CD8-positive, alpha-beta memory T cell (primary cell): ENCODE measurements at places on chromosomes 1 and 21.

- DNase-seq: no peak
These were observed 94.1 kb upstream of the CASZ1 start for GRCh38 chr1:10890491-10891071.

DNA sequence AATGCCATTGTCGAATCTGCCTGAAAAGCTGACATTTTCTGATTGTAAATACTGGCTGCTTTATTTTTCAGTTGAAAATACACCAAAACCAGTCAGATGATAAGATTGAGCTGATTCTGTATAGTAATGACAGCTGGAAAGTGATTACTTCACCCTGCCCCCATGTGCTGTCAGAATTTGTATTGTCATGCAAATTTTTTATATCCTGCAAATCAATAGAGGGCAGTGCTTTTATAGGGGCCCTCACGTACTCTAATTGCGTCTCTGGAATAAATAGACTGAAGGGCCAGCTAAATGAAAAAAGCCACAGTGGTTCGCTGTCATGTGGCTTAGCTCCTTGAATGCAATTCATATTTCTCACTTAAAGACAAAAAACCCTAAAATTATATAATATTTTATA lies 208.6 kb downstream of the LHX8 start:
- no peak for DNase-seq

DNA sequence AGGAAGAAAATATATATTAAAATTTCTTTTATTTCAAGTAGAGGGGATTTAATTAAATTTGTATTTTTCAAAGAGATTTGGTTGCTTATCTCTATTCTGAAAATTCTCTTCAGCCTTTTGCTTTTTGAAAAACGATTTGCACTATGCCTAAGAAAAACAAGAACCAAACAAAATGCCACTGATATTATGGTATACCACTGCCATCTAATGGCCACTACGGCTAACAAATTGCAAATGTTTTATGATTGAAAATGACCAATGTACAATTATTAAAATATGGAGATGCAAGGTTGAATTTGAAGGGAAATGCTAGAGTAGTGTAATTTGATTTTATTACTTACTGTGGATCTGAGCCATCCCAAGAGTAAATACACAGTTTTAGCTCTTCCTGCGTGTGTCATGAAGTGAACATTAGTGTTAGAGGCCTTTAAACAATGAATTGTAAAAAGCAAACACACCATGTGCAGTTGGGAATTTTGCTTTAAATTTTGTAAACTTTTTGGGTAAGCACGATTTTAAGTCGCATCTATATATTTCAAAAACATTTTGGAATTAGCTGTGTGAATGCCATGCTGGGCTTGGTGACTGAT lies 137.4 kb upstream of the USP25 start:
- DNase-seq: no peak

GRCh38 chr1:88647249-88647645 lies 36.8 kb upstream of the PKN2 start:
- no peak for DNase-seq

GRCh38 chr1:22131875-22132486 lies 10.9 kb downstream of the WNT4 start:
- DNase-seq: peak; percentile 42

DNA sequence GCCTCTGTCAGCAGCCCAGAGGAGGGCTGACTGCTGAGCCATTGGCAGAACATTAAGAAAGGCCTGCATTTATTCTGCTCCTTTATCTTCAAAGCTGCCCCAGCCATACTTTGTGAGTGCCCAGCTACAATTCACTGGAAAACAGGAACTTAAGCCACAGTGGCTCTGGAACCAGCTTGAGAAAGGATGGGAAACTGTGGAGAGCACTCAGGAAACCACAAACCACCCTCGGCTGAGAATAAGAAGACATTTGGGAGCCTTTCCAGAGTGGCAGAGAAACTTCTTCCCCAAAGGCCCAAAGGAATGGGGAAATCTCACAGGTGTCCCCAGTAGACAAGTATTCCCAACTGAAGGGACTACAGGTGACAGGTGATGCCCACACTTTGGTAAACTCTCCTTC lies 1.8 kb downstream of the LAMB3 start:
- no peak for DNase-seq

GRCh38 chr1:192158181-192158580 lies at the start of gene RGS18:
Gene RGS18 (plus strand): TSS chr1:192158462. CDS start chr1:192158638, 176 bp downstream.
- no peak for DNase-seq

GRCh38 chr1:109306832-109307273 lies at the start of gene MYBPHL:
Gene MYBPHL (minus strand): TSS chr1:109307011. CDS start chr1:109306991, 20 bp downstream.
- DNase-seq: no peak

GRCh38 chr1:46301808-46302640 lies 1.4 kb downstream of the LRRC41 start:
- DNase-seq: peak; percentile 18

GRCh38 chr1:42748461-42749410 lies 8.7 kb upstream of the CLDN19 start:
- no peak for DNase-seq

DNA sequence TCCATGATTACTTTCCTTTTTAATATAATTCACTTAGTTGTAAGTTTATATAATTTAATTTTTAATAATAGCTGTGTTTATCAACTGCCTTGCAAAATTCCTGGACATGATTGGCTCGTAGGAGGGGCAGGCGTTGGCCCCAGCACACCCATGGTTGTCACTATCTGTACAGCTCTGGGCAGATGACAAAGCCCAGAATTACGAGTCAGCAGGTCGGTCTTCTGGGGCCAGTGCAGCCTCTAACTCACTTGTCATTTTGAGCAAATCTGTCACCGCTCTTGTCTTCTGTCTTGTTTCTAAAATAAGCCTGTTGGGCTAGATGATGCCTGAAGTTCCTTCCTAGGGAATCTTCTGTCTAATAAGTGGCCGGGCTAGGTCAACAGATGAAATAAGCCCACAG lies 21.4 kb upstream of the LRRC38 start:
- no peak for DNase-seq

- no peak for DNase-seq
These were observed 23.8 kb downstream of the TGFBR3 start for GRCh38 chr1:91862120-91862519.

- no peak for DNase-seq
These were observed 276.4 kb upstream of the PRMT6 start for GRCh38 chr1:106780066-106780465.

GRCh38 chr1:68148631-68149030 lies 83.7 kb downstream of the WLS start:
- no peak for DNase-seq

DNA sequence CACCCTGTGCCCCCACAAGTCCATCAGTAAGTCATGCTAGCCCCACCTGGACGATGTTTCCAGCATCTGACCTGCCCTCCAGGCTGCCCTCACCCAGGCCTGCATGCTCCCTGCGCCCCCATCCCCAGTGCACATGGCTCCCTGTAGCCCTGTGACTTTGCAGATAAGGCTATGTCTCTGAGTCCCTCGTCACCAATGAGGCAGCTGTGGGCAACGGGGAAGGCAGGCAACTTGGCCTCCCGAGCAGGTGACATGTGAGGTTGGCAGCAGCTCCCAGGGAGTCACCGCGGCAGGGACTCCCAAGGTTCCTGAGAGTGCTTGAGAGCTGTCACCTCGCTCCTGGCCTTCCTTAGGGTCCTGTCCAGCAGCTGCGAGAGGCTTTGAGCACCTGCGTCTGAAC lies 32.4 kb upstream of the AGPAT3 start:
- DNase-seq: no peak

GRCh38 chr1:171429137-171429536 lies 56.2 kb upstream of the PRRC2C start:
- DNase-seq: no peak

DNA sequence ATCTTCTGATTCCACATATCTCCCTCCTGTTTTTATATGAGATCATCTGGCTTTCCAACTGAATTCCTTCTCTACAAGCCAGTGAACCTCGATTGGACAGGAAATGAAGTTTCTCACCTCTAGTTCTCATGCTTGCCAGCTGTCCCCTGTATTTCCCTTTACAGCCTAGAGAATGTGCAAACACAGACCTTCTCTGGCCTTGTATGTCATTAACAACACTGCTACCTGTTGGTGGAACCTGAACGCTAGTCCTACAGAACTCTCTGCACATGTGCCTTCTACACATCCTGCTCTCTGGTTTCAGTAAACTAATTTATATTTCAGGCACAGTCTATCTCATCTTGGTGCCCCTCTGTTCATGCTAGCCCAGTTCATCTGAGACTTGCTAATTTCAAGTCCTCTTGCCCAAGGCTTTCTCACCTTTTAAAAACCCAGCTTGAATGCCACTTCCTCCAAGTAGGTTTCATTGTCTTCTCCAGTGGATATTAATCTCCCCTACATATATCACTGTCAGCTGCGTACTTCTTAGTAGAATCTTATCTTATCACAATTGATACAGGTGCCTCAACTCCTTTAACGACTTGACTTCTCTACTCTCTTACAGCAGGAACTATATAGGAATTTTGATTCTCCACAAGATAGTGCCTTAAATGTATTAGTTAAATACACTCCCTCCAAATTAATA lies 549.9 kb downstream of the PLPP3 start:
- DNase-seq: no peak

GRCh38 chr1:15950302-15950701 lies 25.6 kb downstream of the ZBTB17 start:
- DNase-seq: no peak

- DNase-seq: no peak
These were observed 89.9 kb upstream of the ARTN start for GRCh38 chr1:43843684-43844083.

GRCh38 chr1:151062741-151063371 lies 2.7 kb downstream of the MLLT11 start:
- no peak for DNase-seq

DNA sequence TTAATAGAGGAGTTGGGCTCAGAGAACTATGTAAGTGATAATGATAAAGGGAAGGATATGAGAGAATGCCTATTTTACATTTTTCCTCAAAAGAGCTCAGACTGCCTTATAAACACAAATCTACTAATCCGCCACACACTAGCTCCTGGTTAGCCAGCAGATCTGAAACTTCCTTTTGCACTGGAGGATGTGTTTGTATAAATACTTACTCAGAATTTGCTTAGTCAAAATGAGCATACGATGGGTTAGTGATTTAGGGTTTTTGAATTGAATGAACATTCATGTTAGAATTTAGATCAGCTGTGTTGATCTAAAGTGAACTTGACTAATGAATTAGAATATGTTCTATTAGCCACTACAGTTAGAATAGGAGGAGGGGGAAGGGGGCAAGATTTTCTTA lies 9.1 kb upstream of the IER5 start:
- no peak for DNase-seq

GRCh38 chr1:22105611-22106207 lies 37.2 kb downstream of the WNT4 start:
- DNase-seq: no peak

GRCh38 chr1:205432116-205432515 lies 10.3 kb upstream of the LEMD1 start:
- no peak for DNase-seq

- no peak for DNase-seq
These were observed at the start of gene ANXA9 for GRCh38 chr1:150981805-150982712. Gene ANXA9 (plus strand): TSS chr1:150982292. CDS start chr1:150983106, 814 bp downstream.

GRCh38 chr1:65795311-65795710 lies 2.6 kb downstream of the PDE4B start:
- no peak for DNase-seq

GRCh38 chr1:226816576-226816975 lies 53.8 kb upstream of the PSEN2 start:
- DNase-seq: no peak

- DNase-seq: no peak
These were observed 3.5 kb downstream of the SLC66A1 start for GRCh38 chr1:19315378-19316198.

DNA sequence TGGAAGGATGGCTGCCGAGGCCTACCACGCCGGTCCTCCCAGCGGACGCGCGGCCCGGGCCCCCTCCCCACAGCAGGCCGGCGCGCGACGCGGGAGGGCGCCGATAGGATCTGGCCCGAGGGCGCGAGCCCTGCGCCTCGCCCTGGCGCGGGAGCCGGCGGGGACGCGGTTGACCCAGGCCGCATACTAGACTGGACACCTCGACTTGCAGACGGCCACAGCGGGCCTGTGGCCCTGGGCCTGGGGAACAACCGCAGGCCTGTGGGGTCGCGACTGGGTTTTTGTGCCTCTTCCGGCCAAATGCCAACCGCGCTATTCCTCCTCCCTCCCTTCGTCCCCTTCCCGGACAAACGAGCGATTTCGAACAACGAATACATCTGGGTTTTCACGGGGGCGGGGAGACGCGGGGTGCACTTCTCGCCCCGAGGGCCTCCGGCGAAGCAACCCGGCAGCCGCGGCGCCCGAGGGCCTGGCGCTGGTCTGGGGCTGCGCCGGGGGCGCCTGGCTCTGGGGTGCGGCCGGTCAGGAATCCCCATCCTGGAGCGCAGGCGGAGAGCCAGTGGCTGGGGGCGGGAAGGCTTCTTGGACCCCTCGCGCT lies 2.4 kb downstream of the NHLH2 start:
- DNase-seq: no peak

- no peak for DNase-seq
These were observed 31.6 kb downstream of the CDC14A start for GRCh38 chr1:100383743-100384405.

GRCh38 chr1:15212954-15213291 lies 34.1 kb upstream of the FHAD1 start:
- no peak for DNase-seq

DNA sequence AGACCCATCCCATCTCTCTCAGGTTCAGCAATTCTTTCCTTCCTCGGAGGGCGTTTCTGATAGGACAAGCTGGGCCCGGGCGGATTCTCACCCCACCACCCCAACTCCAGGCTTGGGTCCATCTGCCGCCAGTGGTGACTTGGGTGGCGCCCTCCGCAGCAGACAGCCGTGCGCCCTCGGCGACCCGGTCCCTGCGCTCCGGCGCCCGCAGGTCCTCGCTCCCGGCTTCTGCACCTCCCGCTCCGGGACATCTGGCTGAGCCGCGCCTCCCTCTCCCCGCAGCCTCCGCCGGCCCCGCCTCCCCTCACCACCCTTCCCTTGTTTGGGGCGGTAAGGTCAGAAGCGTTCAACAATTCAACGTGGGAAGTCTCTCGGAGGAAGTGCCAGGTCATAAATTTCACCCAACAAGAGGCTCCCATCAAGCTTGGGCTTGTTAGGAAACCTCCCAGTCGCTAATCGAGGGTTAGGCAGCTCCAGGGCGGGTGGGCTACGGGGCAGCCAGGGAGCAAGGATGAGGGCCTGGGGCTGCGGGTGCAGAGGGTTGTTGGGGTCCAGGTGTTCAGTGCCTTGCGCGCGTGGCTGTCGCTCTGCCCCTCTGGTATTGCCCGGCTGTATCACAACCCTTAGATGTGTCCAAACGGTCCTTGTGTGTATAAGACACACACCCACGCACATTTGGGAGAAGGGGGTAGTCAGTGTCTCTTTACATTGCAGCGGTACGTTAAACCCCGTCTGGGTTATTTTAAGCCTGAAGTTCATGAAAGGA lies 39.8 kb downstream of the OLIG1 start:
- DNase-seq: no peak

DNA sequence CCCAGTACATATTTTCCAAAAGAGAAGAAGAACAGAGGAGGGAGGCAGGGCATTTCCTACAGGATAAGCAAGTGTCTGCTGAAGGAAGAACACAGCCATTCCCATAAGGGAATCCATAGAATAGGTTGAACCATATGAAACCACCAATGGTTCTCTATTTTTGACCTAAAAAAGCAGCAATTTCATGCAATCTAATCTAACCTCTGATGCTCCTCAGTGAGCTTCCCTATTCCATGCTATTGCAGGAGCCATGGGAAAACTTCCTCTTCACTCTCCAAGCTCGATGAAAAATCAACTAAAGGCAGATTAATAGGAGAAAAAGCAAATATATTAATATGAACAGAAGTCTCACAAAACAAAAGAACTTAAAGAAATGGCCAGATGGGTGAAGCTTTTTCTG lies 50.5 kb downstream of the SIPA1L2 start:
- DNase-seq: no peak

- DNase-seq: no peak
These were observed 63.1 kb downstream of the TMPRSS15 start for GRCh38 chr21:18340387-18340942.
